ENCODE measurements at places on chromosomes 5 and 9.

GRCh38 chr9:107397076-107398044, 92.2 kb downstream of the KLF4 start:
- no peak for DNase-seq

DNA sequence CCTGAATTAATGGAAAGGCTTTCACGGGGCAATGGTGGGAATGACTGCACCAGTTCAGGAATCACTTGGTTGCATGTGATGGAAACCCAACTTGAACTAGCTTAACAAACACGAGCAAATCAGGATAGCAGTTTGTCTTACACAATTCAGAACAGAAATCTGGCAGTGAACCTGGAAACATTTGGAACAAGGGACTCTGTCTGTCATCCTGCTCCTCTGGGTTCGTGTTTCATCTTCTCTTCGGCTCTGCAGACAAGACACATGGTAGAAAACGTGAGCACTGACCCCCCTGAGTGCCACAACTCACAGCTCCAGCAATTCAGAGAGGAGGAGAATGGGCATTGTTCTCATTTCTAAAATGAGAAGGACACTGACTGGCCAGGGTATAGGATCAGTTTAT, 218.1 kb upstream of the NREP start:
- DNase-seq, result no peak

DNA sequence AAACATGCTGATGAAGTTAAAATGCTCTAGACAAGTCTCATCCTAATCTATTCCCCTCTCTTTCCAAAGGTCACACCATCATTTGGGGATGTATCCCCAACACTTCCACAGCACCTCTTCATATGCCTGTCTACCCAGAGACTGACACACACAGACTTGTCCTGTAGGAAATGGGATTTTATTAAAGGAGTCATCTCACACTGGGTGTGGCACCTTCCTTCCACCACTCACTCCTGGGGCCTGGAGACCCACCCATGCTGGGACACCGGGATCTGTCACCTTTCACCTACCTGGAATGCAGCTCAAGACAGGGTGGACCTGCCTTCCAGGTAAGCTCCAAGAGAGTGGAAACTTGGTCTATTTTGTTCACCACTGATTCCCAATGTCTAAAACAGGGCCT, 99.4 kb upstream of the HAND1 start:
- DNase-seq, result no peak

- no peak for DNase-seq
Observed at GRCh38 chr9:93480728-93481324, 27.4 kb upstream of the FAM120AOS start.

- DNase-seq, result no peak
Observed at GRCh38 chr5:139251695-139252288, 41.7 kb upstream of the MATR3 start.

DNA sequence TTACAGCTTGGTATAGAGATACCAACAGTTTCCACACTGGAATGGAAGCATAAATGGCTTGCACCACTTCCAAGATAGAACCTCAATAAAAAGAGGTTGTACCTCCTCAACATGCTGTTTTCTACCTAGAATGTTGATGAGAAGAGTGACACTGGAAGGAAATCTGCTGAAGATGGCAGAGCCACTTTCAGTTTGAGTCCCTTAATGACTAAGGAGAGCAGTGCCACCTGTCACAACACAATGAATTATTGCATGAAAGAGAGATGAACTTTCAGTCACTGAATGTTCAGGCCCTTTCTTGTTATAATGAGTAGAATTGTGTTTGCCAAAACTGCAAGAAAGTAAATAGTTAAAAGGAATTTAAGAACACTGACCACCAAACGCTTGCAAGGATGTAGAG, 958.5 kb downstream of the DTWD2 start:
- DNase-seq, result no peak

- DNase-seq, result no peak
Observed at GRCh38 chr5:160470437-160471361, 49.0 kb downstream of the PTTG1 start.

GRCh38 chr9:113709721-113710120, 166.4 kb upstream of the ZNF618 start:
- DNase-seq, result no peak

GRCh38 chr5:36079200-36079781, 12.6 kb upstream of the UGT3A2 start:
- no peak for DNase-seq

DNA sequence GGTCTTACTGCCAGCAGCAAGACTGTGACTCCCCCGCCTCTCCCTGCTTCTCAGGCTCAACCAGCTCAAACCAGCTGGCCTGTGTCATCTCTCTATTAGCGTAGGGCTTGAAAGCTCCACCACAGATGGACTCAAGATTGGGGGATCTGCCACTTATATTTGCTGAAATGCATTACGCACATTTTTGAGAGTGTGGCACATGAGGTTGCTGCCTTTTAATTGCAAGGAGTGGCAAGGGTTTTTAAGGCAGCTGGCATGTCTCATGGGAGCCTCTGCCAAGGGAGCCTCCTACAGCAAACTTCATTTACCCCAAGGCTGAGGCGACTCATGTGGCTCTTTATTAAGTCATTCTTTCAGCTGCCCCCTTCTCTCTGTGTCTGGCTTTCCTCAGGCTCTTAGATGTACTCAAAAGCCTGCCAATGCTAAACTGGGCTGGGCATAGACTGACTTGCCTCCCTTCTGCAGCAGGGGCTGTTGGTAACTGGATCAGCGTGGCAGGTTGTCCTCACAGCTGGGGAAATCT, 219.3 kb downstream of the SMARCA2 start:
- no peak for DNase-seq

- no peak for DNase-seq
Observed at GRCh38 chr5:167232675-167233311, 1058.7 kb upstream of the WWC1 start.

Measured in kidney epithelial cell (primary cell).